ENCODE measurements at places on chromosomes 2 and 18. TPM values are rescaled to one million over a fixed set of nuclear protein-coding genes. Genes with fewer than 3 reads are reported as not detected.
A peak's percentile ranks its signal among the peaks of the same experiment; 100 is the strongest.

DNA sequence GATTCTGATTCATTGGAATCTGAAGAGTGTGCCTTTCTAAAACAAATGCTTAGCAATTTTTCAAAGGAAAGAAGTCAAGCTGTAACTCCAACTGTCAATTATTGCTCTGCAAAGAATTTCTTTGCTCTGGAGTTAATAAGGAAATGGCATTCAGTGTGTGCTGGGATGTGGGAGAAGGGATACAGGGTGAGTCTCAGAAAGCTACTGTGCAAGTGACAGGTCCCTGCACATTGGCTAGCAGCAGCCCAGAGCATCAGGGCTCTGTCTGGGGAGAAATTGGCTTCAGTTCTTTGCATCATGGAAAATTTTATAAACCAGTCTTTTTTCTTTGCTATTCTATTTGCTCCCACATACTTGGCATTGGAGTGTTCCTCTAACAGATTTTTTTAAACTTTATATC is 1.1 kb upstream of the SYT4 start:
- H3K36me3 ChIP-seq, result no peaks in the 10 kb centered on the region
- no peak overlapping the region for H3K4me3 ChIP-seq
- peak; percentile 19 for DNase-seq
- no peaks in the 10 kb centered on the region for H3K27me3 ChIP-seq
- H3K27ac ChIP-seq, result peak overlapping the region; percentile 55

- H3K4me1 ChIP-seq, result peaks cover 64% of the 10 kb centered on the region
- DNase-seq, result no peak
- 0 out of 2 replicates have a peak overlapping the region, but pooled peaks have one; percentile 95 for H3K4me3 ChIP-seq
- H3K27ac ChIP-seq, result peak overlapping the region; percentile 95
- no peaks in the 10 kb centered on the region for H3K27me3 ChIP-seq
Measured at GRCh38 chr2:43218702-43219382, 7.6 kb downstream of the ZFP36L2 start.

GRCh38 chr2:44515416-44515815 is 153.7 kb downstream of the CAMKMT start:
- peaks cover 4% of the 10 kb centered on the region for H3K4me1 ChIP-seq
- no peak overlapping the region for H3K4me3 ChIP-seq
- no peak overlapping the region for H3K27ac ChIP-seq
- H3K27me3 ChIP-seq, result no peaks in the 10 kb centered on the region

Gene OSBPL6
- polyA plus RNA-seq, result 2.7 TPM

Gene EGR4
- 0.02 TPM for polyA plus RNA-seq
